ENCODE measurements at places on chromosomes 16 and 17. TPM values are rescaled to one million over a fixed set of nuclear protein-coding genes. Genes with fewer than 3 reads are reported as not detected.

Gene EFNB3
- polyA plus RNA-seq: 0.52 TPM

Gene BCO1
- polyA plus RNA-seq: 1.2 TPM

Gene GAS2L2
- polyA plus RNA-seq: 0.21 TPM

Gene TMIGD1
- polyA plus RNA-seq: not detected

Gene CNTNAP1
- 2.1 TPM for polyA plus RNA-seq

Gene CHST4
- 0.34 TPM for polyA plus RNA-seq

Gene ZNF267
- 13.9 TPM for polyA plus RNA-seq

Gene SPAG7
- 98.8 TPM for polyA plus RNA-seq

- no peaks in the 10 kb centered on the region for H3K36me3 ChIP-seq
- peaks cover 10% of the 10 kb centered on the region for H3K4me1 ChIP-seq
These were observed 11.6 kb upstream of the RMI2 start for GRCh38 chr16:11333702-11334101.

GRCh38 chr17:45935197-45935709 lies 40.9 kb downstream of the MAPT start:
- H3K4me3 ChIP-seq: no peak overlapping the region
- no peak overlapping the region for H3K27ac ChIP-seq
- no peak for DNase-seq
- H3K36me3 ChIP-seq: no peaks in the 10 kb centered on the region

DNA sequence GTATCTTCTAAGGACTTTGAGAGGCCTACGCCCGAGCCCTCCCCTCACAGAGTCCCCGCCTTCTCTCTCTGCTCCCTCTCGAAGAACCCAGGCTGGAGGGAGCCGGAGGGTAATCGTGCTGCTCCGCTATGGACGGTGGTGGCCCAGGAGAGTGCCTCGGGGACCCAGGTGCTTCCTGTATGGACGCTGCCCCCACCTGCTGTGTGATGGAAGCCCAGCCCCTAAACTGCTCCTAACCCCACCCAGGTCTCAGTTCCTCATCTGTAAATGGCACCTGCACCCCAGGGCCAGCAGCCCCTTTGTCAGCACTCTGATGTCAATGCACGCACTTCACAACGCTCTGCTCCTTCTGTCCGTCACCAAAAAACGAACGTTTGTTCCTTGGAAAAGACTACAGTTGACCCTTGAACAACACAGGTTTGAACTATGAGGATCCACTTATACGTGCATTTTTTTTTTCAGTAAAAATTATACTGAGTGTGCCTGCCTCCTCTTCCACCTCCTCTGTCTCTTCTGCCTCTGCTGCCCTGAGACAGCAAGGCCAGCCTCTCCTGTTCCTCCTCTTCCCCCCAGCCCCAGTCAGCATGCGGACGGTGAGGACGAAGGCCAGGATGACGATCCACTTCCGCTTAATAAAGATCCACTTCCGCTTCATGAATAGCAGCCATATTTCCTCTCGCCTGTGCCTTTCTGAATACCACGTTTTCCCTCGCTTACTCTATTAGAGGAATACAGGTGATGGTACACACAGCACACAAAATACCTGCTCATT lies 118.3 kb downstream of the BANP start:
- no peaks in the 10 kb centered on the region for H3K27me3 ChIP-seq
- H3K4me1 ChIP-seq: peaks cover 24% of the 10 kb centered on the region
- peak; percentile 25 for DNase-seq
- H3K4me3 ChIP-seq: no peak overlapping the region

- peaks cover 84% of the 10 kb centered on the region for H3K36me3 ChIP-seq
- no peak overlapping the region for H3K4me3 ChIP-seq
- no peaks in the 10 kb centered on the region for H3K4me1 ChIP-seq
- DNase-seq: no peak
- no peak overlapping the region for H3K27ac ChIP-seq
These were observed 9.5 kb downstream of the MTMR4 start for GRCh38 chr17:58504826-58505351.

DNA sequence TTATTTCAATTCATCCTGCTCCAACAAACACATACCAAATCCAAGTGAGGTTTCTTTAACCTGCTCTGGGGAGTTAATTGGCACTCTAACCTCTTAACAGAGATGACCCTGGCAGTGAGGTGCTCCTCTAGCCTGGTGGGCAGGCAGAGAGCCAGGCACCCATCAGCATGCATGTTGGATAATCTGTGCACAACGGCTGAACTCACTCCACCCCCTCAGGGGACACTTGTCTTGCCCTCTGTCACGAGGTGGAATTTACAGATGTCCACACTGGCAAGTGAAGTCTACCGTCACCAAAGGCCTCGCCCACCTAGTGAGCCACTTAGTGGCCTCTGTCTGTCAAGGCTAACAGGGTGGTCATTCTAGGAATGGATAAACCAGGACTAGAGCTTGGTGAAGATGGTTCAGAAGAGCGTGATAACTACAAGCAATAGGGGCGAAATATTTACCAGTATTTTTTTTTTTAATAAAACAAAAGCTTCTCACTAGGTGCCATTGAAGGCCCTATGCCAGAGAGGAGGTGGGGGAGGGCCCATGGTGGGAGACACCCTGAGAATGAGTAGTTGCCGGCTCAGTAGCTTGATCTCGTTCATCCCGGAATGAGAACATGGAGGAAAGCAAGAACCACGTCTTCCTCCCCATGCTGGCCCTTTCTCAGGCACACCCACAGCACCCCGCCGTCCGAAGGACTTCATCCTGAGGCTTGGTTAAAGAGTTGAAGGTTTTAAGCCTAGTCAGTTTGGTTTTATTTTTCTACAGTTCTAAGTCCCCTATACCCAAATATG lies 25.2 kb downstream of the PLD6 start:
- H3K36me3 ChIP-seq: peaks cover 54% of the 10 kb centered on the region
- no peak overlapping the region for H3K4me3 ChIP-seq
- H3K27me3 ChIP-seq: no peaks in the 10 kb centered on the region
- peak overlapping the region; percentile 40 for H3K27ac ChIP-seq
- no peak for DNase-seq
- H3K4me1 ChIP-seq: peaks cover 47% of the 10 kb centered on the region

DNA sequence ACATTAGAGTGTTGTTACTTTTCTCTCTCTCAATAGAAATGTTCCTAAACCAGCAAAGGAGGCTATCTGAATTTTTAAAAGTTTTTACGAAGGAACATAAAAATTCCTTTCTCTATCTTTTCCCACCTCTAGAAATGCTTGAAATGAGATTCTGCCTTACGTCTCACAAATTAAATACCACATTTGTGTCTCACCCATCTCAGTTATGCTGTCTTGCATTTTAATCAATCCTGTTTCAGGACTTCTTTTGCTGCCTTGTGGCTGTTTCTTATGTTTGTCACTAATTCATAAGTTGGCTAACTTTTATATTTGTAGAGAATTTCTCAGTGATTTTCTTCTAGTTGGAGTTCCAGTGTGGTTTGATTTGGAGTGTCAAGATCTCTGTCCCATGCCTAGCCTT lies 3.5 kb downstream of the OMG start:
- no peak overlapping the region for H3K27ac ChIP-seq
- H3K27me3 ChIP-seq: no peaks in the 10 kb centered on the region
- H3K4me3 ChIP-seq: no peak overlapping the region
- no peaks in the 10 kb centered on the region for H3K36me3 ChIP-seq

DNA sequence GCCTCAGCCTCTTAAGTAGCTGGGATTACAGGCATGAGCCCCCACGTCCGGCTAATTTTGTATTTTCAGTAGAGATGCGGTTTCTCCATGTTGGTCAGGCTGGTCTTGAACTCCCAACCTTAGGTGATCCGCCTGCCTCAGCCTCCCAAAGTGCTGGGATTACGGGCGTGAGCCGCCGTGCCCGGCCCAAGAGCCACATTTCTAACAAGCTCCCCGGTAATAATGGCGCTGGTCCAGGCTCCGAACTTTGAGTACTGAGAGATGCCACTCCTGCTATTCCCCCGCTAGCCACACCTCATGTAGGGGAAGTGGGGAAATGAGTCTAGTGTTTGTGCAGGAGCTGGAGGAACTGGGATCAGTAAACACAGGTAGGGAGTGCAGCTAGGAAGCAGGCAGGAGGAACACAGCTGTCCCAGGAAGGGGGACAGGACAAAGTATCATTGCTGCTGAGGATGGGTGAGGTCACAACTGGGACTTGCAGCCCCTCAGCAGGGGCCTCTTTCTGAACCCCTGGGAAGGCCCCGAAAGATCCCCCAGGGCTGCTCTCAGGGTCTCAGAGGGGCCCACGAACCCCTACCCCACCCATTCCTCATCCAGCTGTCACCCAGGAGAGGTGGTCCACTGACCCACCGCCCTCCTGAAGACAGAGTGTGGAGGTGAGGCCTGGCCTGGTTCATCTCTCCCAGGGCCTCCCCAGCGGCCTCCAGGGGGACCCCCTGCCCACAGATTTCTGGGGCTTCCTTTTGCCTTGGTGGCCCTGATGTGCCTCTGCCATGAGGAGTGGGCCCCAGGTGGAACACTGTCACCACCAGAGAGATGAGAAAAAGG lies 3.7 kb upstream of the KREMEN2 start:
- H3K4me1 ChIP-seq: peaks cover 53% of the 10 kb centered on the region
- no peak overlapping the region for H3K4me3 ChIP-seq
- no peak for DNase-seq
- H3K27me3 ChIP-seq: peaks cover 27% of the 10 kb centered on the region
- H3K36me3 ChIP-seq: no peaks in the 10 kb centered on the region
- H3K27ac ChIP-seq: no peak overlapping the region

DNA sequence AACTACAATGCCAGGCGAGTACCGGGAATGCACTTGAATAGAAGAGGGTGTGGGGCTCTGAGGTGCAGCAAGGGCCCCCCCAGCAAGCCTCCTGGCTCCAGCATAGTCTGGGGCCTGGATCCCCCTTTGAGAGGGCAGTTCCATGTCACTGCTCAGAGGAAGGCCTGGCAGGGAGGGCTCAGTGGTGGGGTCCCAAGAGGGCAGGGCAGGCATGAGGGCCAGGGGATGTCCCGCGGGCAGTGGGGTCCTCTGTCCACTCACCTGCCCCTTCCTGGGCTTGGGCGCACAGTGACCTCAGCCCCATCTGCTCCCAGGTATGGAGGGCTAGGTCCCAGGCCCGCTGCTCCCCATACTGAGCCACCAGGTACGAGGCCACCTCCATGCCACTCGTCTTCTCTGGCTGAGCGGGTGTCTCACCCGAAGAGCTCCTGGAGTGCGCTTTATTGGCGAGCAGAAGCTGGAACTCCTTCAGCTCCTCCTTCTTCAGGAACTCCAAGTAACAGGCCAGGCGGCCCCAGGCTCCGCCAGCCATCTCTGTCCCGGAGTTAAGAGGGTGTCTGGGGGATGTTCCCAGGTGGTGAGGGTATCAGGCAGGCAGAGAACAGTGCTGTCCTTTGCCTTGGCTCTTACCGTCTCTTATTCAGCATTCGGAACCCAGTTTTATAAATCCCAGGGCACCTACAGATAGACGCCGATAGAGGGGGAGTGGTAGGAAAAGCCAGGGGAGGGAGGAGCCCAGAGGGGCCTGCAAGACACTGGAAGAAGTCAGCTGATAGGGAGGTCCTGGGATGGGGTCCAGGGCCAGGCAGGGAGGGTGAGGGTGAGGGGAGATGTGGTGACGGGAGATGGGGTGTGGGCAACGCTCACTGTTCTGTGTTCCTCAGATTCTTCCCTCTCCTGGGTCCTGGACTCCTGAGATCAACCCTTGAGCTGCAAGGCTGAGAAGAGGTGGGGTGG lies 605 bp downstream of the NLRP1 start:
- H3K4me1 ChIP-seq: peaks cover 10% of the 10 kb centered on the region
- peak; percentile 13 for DNase-seq
- peak overlapping the region; percentile 57 for H3K4me3 ChIP-seq
- H3K27me3 ChIP-seq: peaks cover 2% of the 10 kb centered on the region

DNA sequence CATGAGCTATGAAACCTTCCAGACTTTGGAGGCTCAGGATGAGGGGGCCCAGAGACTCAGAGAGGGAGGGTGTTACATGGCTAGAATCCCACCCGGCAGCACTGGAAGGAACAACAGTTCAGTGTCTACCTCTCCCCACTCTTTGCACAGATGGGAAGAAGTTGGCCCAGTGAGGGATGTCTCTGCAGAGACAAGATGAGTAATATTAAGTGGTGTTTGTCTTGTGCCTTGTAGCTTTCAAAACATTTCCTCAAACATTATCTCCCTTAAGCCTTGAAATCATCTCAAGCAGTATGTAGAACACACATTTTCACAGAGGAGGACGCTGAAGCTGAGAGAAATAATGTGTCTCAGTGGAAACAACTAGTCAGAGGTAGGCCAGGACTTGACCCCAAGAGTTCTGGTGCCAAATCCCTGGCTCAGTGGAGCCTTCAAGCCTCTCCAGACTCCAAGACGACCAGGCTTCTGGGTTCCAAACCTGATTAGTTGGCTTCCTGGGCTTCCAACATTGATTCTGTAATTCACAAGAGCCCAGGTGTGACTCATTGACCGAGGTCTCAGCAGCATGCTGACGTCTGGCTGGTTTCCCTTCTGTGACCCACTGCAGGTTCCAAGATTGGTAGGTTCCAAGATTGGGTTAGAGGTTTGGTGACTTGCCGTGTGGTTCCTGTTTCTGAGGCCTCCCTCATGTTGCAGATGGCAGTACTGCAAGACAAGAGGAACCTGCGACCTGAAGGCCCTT lies 7.4 kb downstream of the RNF112 start:
- H3K27ac ChIP-seq: no peak overlapping the region
- no peaks in the 10 kb centered on the region for H3K36me3 ChIP-seq
- H3K4me3 ChIP-seq: no peak overlapping the region
- peaks cover 2% of the 10 kb centered on the region for H3K4me1 ChIP-seq

GRCh38 chr17:59751955-59752413 lies 44.5 kb downstream of the VMP1 start:
- DNase-seq: no peak
- no peak overlapping the region for H3K4me3 ChIP-seq
- no peaks in the 10 kb centered on the region for H3K36me3 ChIP-seq
- no peak overlapping the region for H3K27ac ChIP-seq
- no peaks in the 10 kb centered on the region for H3K4me1 ChIP-seq

DNA sequence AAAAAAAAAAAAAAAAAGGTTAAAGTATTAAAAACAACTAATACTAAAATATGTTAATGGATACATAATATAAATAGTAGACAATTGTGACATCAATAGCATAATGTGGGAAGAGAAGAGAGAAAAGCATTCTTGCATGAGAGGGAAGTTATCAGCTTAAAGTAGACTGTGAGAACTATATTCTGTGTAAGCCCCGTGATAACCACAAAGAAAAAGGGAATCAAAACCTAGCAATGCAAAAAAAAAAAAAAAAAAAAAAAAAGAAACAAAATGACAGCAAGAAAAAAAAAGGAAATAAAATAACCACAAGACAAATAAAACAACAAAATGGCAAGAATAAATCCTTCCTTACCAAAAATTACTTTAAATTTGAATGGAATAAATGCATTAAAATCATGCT lies 39.8 kb upstream of the MYLK3 start:
- DNase-seq: no peak
- no peak overlapping the region for H3K4me3 ChIP-seq
- H3K4me1 ChIP-seq: peaks cover 3% of the 10 kb centered on the region

DNA sequence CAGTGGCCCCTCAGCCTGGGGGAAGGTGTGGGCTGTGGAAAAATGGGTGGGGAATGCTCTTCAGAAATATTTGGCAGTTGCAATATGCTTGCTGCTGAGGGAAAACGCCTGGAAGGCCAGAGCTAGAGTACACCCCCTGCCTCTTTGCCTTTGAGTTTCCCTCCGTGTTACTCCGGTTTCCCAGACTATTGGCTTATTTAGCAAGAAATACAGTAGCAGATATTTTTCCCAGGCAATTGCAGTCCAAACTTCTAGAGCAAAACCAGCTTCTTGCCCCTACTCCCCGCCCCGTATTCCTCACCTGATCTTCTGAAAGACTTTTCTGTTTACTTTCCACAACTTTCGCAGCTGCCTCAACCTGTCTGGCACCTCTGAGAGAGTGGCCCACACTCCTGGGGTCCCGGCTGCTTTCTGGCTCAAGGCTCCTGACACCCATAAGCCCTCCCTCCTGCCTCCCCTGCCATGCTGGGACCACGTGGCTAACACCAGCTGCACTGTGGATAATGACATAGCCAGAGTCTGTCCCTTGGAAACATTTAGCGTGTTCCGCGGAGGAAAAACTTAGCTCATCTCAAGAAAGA lies 45.8 kb upstream of the HELZ start:
- no peak for DNase-seq
- no peak overlapping the region for H3K4me3 ChIP-seq
- peak overlapping the region; percentile 55 for H3K27ac ChIP-seq

GRCh38 chr16:55302635-55303034 lies 21.4 kb upstream of the IRX6 start:
- H3K27me3 ChIP-seq: peaks cover 6% of the 10 kb centered on the region

Measured in thymus (tissue), 14 donors.